SW480 (cell line): ENCODE measurements at places on chromosomes 7 and 10.

- no peak for DNase-seq
Observed at GRCh38 chr7:106047818-106048705, 64.0 kb downstream of the SYPL1 start.

DNA sequence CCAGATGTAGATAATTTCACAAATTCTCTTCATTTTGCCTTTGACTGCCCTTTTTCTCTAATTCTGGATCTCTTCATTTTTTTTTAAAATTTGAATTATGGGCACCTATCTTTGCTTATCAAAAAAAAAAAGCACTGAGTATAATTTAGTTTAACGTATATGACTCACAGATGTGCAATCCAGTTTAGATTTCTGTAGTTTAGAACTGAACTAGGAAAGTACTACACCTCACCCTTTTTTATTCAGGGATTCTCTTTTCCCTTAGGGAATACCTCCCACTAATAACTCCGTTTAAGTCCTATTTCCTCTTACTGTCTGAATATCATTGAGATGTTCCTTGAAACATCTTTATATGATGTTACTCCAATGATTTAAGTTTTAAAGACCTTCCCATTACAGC, 665.0 kb downstream of the MAGI2 start:
- DNase-seq, result no peak

DNA sequence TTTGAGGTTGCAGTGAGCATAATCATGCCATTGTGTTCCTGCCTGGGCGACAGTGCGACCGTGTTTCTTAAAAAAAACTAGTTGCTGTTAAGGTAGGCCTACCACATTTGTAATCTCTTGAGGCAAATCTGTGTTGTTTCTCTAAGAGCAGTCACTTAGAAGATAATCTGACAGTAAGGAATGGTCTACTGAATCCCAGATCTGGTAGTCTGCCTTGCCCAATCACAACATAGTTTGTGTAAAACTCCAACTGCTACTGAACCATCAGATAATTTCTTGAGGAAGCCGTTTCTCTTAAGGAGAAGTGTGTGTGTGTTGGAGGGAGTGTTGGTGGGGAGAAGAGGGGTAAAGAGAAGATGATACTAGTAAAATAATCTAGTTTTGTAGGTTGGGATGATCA, 5.0 kb downstream of the NRF1 start:
- no peak for DNase-seq

GRCh38 chr10:99432881-99433280, 2.5 kb upstream of the GOT1 start:
- DNase-seq, result no peak

- DNase-seq, result no peak
Observed at GRCh38 chr10:96513305-96513697, 425 bp downstream of the TLL2 start.
